Thoracic aorta endothelial cell (primary cell): ENCODE measurements at places on chromosomes 16 and 17. TPM values are rescaled to one million over a fixed set of nuclear protein-coding genes. Genes with fewer than 3 reads are reported as not detected.

SERPINF2 gene
- not detected in 2 replicates for total RNA-seq

SLC2A4 gene
- under 0.01 and 0.14 TPM in 2 replicates for total RNA-seq

CDH16 gene
- not detected in 2 replicates for total RNA-seq

OTOP2 gene
- total RNA-seq = not detected in 2 replicates

TNP2 gene
- not detected in 2 replicates for total RNA-seq

IKZF3 gene
- not detected in 2 replicates for total RNA-seq

DHX8 gene
- total RNA-seq = 55.1 and 59.6 TPM in 2 replicates

KRTAP4-1 gene
- total RNA-seq = not detected in 2 replicates

RNF222 gene
- not detected in 2 replicates for total RNA-seq

EPX gene
- not detected in 2 replicates for total RNA-seq

ZNF598 gene
- total RNA-seq = 26.7 and 36.5 TPM in 2 replicates

NOS2 gene
- not detected in 2 replicates for total RNA-seq

C16orf74 gene
- total RNA-seq = 35.0 and 35.3 TPM in 2 replicates

GCGR gene
- not detected in 2 replicates for total RNA-seq

INCA1 gene
- total RNA-seq = 0.22 and 0.27 TPM in 2 replicates

ZNF232 gene
- 6.7 and 7.7 TPM in 2 replicates for total RNA-seq
